Epithelial cell of proximal tubule (primary cell): ENCODE measurements at places on chromosomes 3 and 15. TPM values are rescaled to one million over a fixed set of nuclear protein-coding genes. Genes with fewer than 3 reads are reported as not detected.
A peak's percentile ranks its signal among the peaks of the same experiment; 100 is the strongest.

Gene EPHB3
- 0.07 and 0.92 TPM in 2 replicates for total RNA-seq

Gene ALDH1L1
- 0.06 and 0.29 TPM in 2 replicates for total RNA-seq

Gene DZIP1L
- total RNA-seq: 5.9 and 9.7 TPM in 2 replicates

Gene POC1A
- 15.7 and 35.6 TPM in 2 replicates for total RNA-seq

Gene LXN
- 13.3 and 14.4 TPM in 2 replicates for total RNA-seq

Gene CLDN18
- not detected in 2 replicates for total RNA-seq

Gene SCAANT1
- total RNA-seq: not detected in 2 replicates

Gene OSTN
- total RNA-seq: not detected in 2 replicates

Gene CCDC39
- total RNA-seq: not detected in 2 replicates

Gene DUOX1
- total RNA-seq: 0.12 and 0.22 TPM in 2 replicates

Gene TUSC7
- total RNA-seq: not detected in 2 replicates

Gene SQOR
- total RNA-seq: 107 and 124 TPM in 2 replicates

- no peak for DNase-seq
These were observed 1.9 kb downstream of the RHO start for GRCh38 chr3:129530251-129530791.

- no peak for DNase-seq
These were observed 1218.9 kb downstream of the ROBO2 start for GRCh38 chr3:78258798-78259197.

- no peak for DNase-seq
These were observed 12.7 kb upstream of the LXN start for GRCh38 chr3:158685159-158685558.

DNA sequence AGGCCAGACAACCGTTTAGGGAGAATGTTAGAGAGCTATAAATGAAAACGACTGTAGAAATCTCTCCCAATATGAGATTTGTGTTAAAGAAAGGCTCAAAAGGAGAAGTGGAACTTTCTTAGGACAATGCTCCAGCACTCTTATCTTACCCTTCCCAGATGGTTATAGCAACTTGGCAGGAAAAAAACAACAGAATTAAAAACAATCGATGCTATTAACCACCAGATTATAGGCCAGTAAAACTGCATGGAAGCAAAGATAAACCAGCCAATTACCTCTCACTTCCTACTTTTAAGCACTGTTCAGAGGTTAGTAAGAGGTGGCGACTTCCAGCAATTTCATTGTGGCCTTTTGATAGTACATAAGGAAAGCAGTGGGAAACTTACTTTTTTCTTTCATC lies 72.9 kb downstream of the TMCC1 start:
- no peak for DNase-seq

- DNase-seq: no peak
These were observed 32.7 kb downstream of the IQSEC1 start for GRCh38 chr3:13040361-13041074.

GRCh38 chr3:132504375-132504933 lies 87.2 kb downstream of the DNAJC13 start:
- DNase-seq: no peak

DNA sequence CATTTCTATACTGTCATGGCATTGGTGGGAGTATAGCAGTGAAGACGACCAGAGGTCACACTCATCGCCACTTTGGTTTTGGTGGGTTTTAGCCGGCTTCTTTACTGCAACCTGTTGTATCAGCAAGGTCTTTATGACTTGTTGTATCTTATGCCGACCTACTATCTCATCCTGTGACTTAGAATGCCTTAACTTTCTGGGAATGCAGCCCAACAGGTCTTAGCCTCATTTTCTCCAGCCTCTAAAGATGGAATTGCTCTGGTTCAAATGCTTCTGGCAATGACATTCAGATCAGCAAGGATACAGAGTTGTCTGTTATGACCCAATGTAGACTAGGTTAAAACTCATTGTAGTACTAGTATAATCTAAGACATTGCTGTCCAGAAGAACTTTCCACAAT lies 54.9 kb upstream of the LRTM1 start:
- no peak for DNase-seq

DNA sequence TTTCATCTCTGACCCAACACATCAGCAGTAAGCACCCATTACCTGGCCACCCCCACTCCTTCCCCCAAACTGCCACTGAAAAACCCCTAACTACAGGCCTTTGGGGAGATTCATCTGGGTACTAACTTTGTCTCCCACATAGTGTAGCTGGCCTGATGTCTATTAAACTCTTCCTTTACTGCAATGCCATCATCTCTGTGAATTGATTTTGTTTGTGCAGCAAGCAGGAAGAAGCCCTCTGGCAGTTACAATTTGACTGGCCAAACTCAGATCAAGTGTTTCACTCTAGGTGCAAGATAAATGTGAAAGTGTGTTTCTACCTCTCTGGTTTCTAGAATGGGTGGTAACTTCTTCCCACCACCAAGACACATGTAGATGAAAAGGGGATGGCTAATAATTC lies 26.7 kb upstream of the OR5K4 start:
- DNase-seq: no peak

DNA sequence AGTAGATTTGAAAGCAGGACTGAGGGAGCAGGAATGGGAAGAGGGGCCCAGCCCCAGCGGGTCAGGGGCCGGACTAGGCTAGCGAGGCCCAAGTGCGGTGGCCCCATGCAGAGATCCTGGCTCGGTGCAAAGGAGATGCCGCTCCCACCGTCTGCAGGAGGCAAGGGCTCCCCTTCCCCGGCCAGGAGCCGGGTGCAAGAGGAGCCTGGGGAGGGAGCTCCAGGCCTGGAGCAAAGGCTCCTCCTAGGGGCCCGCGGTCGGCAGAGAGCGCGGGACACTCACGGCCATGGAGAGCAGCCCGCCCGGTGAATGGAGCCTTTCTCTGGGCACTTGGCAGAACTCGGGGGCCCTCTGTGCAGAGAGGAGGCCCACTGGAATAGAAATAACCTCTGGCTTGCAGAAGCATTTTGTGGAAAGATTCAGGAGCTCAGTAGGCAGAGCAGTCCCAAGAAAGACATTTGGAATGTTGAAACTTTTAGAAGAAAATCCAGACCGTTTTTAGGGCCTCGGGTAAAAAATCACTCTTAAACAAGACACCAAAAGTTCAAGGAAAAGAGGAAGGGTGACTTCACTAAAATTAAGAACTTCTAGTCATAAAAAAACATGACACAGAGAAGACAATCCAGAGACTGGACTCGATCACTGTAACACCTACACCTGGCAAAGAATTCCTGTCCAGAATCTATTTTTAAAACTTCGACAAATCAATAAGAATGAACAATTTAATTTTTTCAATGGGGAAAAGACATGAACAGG lies 43.0 kb upstream of the USP3 start:
- DNase-seq: no peak

- peak; percentile 20 for DNase-seq
These were observed 5.5 kb downstream of the AP3S2 start for GRCh38 chr15:89888214-89888804.

GRCh38 chr15:64574301-64575017 lies 114.1 kb downstream of the ZNF609 start:
- DNase-seq: no peak

DNA sequence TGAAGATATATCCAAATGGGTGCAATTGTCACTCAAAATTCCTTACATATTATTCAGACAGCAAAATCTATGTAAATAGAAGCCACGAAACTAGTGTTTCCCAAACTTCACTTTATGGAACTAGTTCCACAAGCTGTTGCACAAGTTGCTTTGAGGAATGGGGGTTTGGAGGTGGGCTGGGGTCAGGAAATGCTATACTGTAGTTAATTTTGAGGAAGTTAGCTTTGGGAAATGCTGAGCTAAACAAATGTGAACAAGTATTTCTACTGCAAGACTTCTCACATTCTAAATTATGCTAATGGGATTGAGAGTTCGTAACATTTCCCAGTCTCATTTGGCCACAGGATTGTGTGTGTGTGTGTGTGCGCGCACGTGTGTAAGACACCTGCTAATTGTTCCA lies 28.7 kb upstream of the SAMMSON start:
- no peak for DNase-seq

GRCh38 chr15:29736012-29736743 lies 86.1 kb downstream of the TJP1 start:
- DNase-seq: no peak

DNA sequence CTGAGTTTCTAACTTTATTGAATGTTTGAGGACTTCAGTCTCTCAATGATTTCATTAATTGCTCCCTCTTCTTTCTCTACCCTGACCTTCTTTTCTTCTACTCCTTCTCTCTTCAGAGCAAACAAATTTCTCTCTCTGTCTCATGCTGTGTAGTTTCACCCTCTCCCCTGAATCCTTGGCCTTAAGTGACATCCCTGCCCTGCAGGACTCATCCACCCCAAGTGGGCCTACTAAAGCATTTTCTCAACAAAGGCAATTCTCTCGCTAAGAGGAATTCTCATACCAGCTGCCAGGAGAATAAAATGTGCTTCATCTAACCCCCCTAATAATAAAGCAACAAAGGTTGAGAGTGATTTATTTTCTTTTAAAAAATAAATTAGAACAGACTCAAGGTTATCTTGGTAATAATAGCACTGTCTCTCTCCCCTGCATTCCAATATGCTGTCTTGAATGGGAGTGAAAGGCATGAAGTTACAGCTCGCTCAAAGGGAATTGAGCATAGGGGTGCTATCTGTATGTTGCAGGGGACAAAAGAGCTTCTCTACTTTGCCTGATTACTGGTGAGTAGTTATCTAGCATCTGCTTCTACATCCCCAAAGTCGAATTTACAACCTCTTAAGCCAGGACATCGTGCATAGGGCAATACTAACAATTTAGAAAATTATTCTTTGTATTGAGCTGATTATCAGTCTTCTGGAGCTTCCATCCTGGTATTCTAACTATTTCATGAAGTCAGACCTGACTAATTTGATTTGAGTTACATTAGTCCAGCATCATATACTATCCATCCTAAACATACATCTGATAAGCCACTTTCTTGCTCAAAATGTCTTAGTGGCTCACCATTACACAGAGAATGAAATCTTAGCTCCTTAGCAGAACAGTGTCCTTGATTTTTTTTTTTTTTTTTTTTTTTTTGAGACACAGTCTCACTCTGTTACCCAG lies 76.9 kb upstream of the DNAJC19 start:
- no peak for DNase-seq

- no peak for DNase-seq
These were observed 844.3 kb upstream of the NR2F2 start for GRCh38 chr15:95486224-95486623.

GRCh38 chr15:31869686-31870307 lies 160.5 kb upstream of the CHRNA7 start:
- no peak for DNase-seq

GRCh38 chr3:40680685-40681657 lies 156.2 kb downstream of the ZNF621 start:
- DNase-seq: no peak

DNA sequence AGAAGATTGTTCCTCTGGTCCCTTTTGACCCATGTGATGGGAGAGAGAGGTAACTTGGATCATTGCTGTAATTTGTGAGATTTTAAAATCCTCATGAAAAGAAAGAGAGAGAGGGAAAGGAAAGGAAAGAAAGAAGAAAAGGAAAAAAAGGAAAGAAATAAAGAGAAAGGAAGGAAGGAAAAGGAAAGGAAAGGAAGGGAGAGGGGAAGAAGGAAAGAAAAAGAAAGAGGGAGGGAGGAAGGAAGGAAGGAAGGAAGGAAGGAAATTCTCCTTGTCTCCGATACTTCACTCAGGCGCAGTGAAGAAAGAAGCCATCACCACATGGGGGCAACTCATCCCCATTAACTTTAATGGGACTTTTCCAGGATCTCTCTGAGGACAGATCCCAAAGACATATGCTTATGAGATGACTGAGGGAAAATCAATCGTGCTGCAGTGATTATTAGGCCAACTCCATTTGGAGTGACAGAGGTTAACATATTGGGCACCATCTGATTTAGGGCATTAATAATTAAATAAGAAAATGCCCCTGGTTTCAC lies 123.0 kb downstream of the MEGF11 start:
- no peak for DNase-seq

- DNase-seq: no peak
These were observed 7.9 kb downstream of the GBE1 start for GRCh38 chr3:81753416-81754027.

- no peak for DNase-seq
These were observed 39.5 kb downstream of the ZNF280D start for GRCh38 chr15:56693761-56694160.

- no peak for DNase-seq
These were observed 3.3 kb upstream of the TAMM41 start for GRCh38 chr3:11850003-11850402.

- no peak for DNase-seq
These were observed 53.0 kb downstream of the PCSK6 start for GRCh38 chr15:101436526-101436925.

DNA sequence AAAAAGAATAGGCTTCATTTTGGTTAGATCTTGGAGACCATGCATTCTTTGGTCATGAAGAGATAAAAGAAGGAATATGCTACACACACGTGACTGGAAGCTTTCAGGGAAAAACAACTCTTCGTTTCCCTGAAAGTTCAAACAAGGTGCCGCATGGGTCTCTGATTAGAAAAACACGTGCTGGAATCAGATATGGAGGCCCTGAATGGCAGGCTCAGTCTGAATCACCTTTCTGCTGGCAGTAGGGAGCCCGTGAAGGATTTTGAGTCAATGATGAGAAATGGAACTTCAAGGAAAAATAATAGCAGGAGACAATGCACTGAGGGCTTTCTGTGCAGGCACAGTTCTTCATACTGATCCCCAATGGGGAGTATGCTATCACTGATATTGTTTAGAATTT lies 99.8 kb upstream of the LRRN1 start:
- DNase-seq: no peak

DNA sequence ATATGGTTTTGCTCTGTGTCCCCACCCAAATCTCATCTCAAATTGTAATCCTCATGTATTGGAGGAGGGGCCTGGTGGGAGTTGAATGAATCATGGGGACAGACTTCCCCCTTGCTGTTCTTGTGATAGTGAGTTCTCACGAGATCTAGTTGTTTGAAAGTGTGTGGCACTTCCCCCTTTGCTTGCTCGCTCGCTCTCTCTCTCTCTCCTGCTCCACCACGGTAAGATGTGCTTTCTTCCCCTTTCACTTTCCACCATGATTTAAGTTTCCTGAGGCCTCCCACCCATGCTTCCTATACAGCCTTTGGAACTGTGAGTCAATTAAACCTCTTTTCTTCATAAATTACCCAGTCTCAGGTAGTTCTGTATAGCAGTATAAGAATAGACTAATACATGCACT lies 60.7 kb downstream of the GSK3B start:
- DNase-seq: no peak

DNA sequence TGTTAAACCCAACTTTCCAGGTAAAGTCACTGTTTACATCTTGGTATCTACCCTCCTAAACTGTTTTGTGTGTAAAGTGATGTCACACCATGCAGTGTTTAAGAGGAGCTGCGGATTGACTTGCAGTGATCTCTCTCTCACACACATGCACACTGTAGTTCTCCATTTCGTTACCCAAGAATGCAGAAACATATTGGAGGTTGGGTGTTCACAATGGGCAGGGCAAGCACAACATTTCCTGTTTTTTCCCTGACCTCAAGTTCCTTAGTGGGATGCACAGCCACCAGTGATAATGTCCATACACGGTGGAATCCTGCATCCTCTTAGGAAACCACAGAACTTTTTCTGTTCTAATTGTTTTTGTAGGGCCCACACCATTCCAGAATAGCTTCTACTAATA lies 85.3 kb upstream of the CFAP20DC start:
- DNase-seq: no peak

GRCh38 chr3:45988804-45989203 lies 6.8 kb downstream of the FYCO1 start:
- DNase-seq: no peak
